ENCODE measurements at places on chromosomes 6 and 20.

- no peak for DNase-seq
Measured at GRCh38 chr6:106370639-106371038, 10.1 kb downstream of the CRYBG1 start.

DNA sequence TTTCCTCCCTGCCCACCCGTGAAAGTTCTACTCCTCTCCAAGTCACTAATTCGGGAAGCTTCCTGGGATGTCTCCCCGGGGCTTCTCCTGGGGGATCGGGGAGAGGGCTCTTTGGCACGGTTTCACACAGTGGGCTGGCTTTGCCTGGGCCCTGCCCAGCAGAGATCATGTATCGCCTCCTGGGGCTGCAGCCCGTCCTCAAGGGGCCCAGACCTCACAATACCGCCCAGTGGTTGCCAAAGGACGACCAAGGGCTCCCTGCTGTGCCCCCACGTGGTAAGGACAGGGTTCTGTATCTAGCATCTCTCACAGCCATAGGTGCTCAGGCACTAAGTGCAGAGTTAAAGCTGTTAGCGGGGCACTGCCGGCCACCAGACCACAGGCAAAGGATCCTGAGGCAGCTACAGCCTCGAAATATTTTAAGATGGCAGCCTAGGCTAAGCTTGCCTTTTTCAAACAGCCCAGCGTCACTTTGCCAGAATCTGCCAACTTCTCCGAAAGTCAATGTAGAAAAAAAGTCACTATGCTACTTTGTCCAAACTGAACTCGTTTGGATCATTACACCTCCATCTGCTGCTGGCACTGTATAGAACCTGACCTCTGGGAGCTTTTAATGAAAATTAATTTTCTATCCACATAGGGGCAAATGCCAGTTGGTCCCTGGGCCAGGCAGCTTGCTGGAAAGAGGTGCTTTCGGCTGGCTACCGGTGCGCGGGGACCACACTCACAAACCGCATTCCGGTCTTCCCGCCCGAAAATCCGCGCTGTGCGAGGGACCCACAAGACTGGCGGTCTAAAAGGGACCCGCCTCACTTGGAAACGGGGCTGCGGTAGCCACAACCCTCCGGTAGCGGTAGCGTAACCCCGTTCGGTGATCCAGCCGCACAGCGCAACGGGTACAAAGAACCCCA is 1.3 kb upstream of the NNAT start:
- DNase-seq = no peak

DNA sequence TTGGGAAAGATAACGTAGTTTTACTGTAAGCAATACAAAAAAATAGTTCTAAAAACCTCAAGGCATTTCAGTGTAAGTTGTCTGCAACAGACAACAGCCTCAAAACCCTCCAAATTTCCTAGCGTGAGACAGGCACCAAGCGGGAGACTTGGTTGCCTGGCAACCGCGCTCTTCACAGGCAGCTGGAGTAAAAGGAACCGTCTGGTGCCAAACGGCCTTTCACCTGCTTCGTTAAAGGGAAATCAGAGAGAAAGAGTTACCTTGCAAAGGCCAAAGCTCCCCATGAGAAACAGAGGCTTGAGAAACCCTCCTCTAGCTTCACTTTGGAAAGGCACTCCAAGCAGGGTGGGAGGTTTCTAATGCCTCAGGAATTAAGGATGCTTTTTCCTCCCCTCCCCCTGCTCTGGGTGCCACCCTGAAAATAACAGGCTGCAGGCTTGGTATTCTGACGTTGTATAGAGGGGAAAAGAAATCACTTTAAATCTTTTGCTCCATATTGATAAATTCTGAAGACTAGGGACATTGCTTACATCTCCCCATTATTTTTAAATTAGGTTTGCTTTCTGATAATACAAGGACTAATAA is 129.7 kb upstream of the UFL1 start:
- DNase-seq = no peak

GRCh38 chr6:140041056-140041455 is 666.6 kb upstream of the CITED2 start:
- DNase-seq = no peak

- no peak for DNase-seq
Measured at GRCh38 chr6:166573511-166574216, 12.8 kb downstream of the RAMACL start.

GRCh38 chr6:25038999-25039398 is 103.2 kb upstream of the RIPOR2 start:
- no peak for DNase-seq

GRCh38 chr20:2697768-2698167 is 5.2 kb downstream of the EBF4 start:
- no peak for DNase-seq

GRCh38 chr6:158808442-158808833 is 10.7 kb downstream of the EZR start:
- no peak for DNase-seq

GRCh38 chr6:16909658-16910360 is 148.5 kb upstream of the ATXN1 start:
- DNase-seq = no peak

- no peak for DNase-seq
Measured at GRCh38 chr6:38676236-38676973, 26.5 kb downstream of the GLO1 start.

- no peak for DNase-seq
Measured at GRCh38 chr6:28789553-28790083, 134.2 kb downstream of the TRIM27 start.

DNA sequence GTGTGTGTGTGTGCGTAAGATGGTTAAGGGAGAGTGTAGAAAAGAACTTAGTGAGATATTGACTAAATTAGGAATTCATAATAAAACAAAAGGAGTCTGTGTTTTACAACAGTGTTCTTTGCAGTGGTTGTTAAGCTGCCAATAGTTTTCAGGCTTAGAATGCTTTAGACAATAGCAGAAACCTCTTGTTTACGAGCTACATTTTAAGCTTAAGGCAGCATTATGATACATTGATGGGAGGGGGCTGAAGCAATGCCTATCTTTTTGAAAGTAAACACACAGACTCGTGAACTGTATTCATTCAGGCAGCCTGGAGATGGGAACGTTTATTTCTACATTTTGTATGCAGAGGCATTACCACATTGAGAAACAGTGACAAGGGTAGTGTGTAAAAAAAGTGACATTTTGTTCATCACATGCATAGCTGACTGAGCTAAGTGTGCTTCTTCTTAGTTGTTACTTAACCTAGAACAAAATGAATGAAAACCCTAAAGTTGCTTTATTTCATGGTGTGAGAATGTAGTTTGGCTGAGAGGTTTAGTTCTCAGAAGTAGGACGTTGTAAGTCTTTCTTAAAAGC is 21.2 kb downstream of the CLVS2 start:
- DNase-seq = no peak

DNA sequence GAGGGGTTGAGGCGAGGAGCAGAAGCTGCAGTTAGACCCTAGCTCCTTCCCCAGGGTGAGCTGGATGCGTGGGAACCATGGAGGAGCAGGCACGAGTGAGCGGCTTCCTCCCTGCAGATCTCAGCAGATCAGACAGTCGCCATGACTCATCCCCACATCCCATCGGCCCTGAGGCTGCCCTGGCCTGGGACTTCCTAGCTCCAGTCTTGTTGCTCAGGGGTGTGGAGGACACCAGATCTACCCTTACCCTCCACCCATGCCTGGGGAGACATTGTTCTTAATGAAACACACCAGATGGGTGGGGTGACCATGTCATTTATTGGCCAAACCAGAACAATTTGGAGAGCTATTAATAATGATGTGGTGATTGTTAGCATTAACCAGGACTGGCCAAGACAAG is 36.3 kb upstream of the TGM2 start:
- DNase-seq = no peak

GRCh38 chr6:44662461-44663121 is 275.1 kb downstream of the CDC5L start:
- DNase-seq = no peak

DNA sequence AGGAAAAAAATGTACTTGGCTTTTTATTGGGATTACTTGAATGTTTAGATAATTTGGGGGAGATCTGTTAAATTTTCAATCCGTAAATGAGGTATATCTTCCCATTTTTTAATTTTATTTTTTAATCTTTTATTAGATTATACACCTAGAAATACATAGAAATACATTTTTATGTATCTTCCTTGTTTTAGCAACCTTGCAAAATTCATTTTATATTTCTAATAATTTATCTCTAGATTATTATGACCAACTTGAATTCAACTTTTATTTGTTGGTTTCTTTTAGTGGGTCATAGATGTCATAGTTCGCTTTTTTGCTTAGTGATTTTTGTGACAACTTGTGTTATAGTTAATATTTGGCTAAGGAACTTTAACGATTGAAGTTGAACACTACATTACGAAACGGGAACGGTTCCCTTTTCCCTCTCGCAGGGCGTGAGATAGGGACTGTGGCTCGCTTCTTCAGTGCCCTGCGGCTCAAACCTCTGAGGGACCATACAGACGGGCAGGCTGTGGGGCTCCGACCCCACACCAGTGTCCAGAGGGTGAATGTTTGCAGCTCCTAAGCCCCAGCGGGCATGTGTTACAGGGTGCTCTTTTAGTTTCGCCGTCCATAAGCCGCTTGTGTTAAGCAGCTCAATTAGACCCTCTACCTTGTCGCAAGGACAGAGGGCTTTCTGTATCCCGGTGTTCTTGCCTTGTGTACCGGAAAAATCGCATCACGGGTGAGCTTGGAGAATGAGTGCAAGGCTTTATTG is 53.8 kb downstream of the PRND start:
- no peak for DNase-seq

DNA sequence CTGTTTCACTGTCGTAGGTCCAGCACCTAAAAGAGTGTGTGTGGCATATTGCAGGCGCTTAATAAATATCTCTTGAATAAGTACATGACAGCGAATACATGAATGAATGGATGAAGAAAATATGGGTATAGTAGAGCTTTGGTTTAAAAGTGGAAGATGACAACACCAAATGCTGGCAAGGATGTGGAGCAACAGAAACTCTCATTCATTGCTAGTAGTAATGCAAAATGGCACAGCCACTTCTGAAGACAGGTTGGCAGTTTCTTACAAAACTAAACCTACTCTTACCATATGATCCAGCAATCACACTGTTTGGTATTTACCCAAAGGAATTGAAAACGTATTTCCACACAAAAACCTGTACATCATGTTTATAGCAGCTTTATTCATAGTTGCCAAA is 36.3 kb upstream of the ARFGEF2 start:
- DNase-seq = no peak

Measured in esophagus squamous epithelium (tissue), 5 donors.